Epithelial cell of alveolus of lung (primary cell): ENCODE measurements at places on chromosomes 13 and 19. TPM values are rescaled to one million over a fixed set of nuclear protein-coding genes. Genes with fewer than 3 reads are reported as not detected.

TUBB4A gene
- not detected in 2 replicates for total RNA-seq

CDC16 gene
- total RNA-seq, result 21.9 and 28.2 TPM in 2 replicates

SHC2 gene
- 0.91 and 9.1 TPM in 2 replicates for total RNA-seq

THSD1 gene
- 2.4 and 3.9 TPM in 2 replicates for total RNA-seq

GRIK5 gene
- total RNA-seq, result 0.39 and 2.6 TPM in 2 replicates

MVB12A gene
- 91.5 and 97.4 TPM in 2 replicates for total RNA-seq

METTL21C gene
- not detected in 2 replicates for total RNA-seq
